ENCODE measurements at places on chromosomes 7 and 10.

DNA sequence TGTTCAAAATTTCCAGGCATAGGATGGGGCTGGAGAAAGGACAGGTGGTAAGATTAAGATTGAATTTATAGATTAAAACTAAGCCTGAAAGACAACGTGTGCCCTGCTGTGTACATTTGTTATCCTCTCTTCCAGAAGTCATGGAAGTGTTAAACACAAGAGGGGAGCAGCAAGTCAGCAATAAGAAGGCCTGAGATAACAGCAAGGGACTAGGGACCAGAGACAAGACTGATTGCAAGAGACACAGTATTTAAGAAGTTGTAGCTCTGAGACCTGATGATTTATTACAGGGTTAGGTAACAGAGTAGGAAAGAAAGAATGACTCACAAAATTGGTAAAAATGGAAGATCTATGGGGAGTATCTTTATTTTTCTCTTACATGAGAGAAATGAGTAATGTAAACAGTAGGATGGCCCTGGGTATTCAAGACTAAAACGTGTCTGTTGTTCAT is 55.7 kb upstream of the COL1A2 start:
- DNase-seq = no peak

GRCh38 chr7:21371360-21371759 is 56.5 kb upstream of the SP4 start:
- DNase-seq = no peak

DNA sequence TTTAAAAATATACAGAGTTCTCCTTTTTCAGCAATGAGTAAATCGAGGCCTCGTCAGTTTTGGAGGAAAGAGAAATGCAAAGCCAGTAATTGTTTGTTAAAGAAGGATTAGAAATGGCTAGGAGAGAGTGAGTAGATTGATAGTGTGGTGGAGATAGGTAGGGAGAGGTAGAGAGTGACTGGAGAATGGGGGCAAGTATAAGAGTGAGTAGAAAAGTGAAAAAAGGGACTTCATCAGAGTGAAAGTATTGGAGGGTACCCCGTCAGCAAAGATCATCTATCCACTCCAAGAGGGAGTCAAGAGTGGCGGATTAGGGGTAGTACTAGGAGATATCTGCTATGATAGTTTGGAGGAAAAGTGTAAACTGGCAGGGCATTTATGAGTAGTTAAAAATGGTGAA is 9.2 kb upstream of the ANKRD2 start:
- no peak for DNase-seq

DNA sequence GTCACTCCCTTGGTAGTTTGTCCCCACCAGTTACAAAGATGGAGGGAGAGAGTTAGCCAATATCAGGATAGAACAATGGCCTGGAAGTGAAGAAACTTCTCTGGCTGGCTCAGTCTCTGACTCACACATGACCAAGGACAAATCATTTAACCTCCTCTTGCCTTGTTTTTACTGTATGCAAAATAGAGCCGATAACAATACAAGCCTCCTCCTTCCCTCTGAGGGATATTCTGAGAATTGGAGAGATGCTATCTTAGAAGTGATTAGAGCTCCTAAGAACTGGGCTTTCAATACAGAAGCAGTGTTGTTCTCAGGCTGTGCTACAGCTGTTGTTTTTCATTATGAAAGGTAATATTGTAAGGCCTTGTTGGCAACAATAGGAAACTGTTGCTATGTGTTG is 87.7 kb upstream of the EGR2 start:
- no peak for DNase-seq

DNA sequence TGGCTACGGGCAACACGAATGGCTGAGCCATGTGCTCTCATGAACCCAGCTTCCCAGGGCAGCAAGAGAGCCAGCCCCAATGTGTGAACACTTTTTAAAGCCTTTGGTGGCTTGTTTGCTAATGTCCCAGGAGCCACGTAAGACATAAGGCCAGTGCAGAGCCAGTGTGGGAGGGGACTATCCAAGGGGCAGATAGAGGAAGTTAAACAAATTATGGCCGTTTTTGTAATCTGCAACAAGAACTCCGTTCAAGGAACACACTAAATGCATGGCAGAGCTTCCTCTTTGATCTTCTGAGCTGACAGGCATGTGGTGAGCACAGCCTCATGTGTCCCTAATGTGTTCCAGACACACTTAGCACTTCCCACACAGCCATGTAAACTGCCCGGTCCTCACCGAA is 133.3 kb downstream of the TEX36 start:
- DNase-seq = no peak

GRCh38 chr7:155371331-155371883 is 73.7 kb downstream of the INSIG1 start:
- DNase-seq = no peak

DNA sequence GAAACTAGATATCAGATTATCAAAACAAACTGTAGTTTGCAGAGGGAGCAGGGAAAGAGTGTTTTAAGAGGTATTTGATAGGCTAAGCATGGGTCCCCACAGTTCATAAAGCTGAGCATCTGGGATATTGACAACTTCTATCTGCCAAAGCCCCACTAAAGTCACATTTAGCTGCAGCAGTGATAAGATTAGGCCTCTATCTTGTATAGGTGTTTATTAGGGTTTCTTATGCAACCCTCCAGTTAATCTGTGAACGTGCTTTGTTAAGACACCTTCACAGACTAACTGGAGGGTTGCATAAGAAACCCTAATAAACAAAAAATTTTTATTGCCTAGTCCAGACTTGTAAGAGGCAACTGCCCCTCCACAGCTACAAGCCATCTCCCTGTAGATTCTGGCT is 78.0 kb downstream of the CYP51A1 start:
- DNase-seq = no peak

- no peak for DNase-seq
Measured at GRCh38 chr7:15560968-15561367, 847 bp downstream of the AGMO start.

- DNase-seq = no peak
Measured at GRCh38 chr10:104284846-104285245, 15.9 kb downstream of the GSTO2 start.

- DNase-seq = no peak
Measured at GRCh38 chr7:85285527-85285926, 98.7 kb upstream of the SEMA3D start.

- DNase-seq = no peak
Measured at GRCh38 chr10:6593241-6593671, 13.2 kb upstream of the PRKCQ start.

DNA sequence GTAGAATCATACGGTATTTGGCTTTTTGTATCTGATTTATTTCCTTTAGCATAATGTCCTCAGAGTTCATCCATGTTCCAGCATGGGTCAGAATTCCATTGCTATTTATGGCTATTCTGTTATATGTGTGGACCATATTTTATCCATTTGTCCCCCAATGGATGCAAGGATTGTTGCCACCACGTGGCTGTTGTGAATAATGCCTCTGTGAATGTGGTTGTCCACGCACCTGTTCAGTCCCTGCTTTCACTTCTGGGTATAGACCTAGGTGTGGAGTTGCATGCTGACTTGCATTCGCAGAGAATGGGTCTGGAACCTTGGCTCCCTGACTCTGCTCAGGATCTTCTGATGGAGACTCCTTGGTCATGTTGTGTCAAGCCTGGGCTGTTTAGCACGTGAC is 199.9 kb downstream of the CAMK1D start:
- no peak for DNase-seq

- no peak for DNase-seq
Measured at GRCh38 chr7:20535541-20535940, 79.9 kb upstream of the ABCB5 start.

DNA sequence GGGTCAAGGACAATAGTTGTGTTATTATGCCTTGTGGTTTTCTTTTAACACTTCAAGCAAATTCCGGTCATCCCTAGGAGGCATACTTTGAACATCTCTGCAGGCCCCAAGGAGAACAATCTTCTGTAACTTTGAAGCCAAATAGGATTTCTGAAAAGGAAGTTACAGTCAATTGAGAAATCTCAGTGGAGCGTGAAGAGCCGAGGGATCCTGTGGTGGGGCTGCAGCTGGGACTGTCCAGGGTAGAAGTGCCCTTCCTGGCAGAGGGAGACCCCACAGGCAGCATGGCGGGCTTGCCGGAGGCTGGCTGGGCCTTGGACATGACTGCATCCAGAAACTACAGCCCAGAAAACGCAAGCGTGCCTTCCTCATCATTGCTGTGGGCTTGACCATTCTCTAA is 179.7 kb downstream of the PTPN20 start:
- no peak for DNase-seq

DNA sequence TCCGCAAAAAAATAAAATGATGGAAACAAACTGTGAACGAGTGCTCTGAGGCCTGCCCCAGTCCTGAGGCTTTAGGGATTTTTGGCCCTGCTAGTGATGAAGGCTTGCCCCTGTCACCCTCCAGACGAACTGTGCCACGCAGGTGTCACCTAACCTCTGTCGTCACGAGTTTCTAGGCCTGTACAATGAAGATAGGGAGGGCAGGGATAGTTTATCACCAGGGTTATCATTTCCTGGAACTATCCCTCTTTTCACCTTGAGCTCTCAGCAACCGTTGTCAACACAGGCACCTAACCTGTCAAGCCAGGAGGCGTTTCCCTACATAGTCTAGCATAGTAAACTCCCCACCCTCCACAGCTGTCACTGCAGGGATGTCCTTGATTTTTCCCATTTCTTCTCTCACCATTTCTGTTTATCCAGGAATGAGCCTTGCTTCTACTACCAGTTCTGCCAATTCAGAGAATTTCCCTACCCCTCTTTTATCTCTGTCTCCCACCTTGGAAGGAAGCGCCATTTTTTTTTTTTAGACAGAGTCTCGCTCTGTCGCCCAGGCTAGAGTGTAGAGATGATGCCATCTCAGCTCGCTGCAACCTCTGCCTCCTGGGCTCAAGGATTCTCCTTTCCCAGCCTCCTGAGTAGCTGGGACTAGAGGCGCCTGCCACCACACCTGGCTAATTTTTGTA is 2.2 kb upstream of the ACHE start:
- DNase-seq = no peak

GRCh38 chr10:75672111-75672671 is 240.8 kb downstream of the LRMDA start:
- no peak for DNase-seq

- no peak for DNase-seq
Measured at GRCh38 chr7:78326189-78326588, 527.6 kb downstream of the PHTF2 start.

GRCh38 chr10:91046869-91047268 is 126.0 kb upstream of the ANKRD1 start:
- no peak for DNase-seq

DNA sequence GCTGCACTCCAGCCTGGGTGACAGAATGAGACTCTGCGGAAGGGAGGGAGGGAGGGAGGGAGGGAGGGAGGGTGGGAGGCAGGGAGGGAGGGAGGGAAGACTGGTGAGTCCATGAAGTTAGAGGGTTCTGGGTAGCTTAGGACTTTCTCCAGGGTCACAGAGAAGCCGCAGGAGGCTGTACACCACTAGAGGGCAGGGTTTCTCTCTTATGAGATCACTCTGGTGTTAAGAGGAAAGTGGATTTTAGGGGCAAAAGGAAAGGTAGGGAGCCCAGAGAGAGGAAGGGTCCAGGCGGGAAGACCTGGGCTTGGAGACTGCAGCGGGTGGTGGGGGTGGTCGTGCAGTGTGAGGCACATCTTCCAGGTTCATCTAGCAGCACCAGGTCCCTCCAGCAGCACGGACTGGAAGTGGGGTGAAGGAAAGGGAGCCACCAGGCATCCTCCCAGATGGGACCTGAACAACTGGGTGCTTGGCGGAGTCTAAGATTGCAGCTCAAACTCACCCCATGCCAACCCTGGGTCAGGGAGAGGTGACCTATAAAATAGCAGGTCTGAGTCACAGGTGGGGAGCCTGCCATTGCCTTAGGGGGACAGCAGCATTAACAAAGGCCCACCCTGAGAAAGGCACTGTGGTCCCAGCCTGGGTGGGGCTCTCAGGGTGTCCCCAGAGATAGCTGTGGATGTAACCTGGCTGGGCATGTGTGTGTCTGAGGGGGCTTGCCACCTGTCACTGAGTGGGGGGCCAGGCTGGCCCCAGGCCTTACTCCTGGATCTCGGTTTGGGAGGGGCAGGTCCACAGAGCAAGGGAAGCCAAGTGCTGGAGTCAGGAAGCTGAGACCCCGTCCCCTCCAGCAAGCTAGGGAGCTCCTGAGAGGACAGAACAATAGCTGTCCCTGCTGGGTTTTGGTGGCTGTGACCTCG is 48.5 kb upstream of the SLC29A3 start:
- peak; percentile 91 for DNase-seq

GRCh38 chr7:1004018-1004852 is 21.3 kb downstream of the CYP2W1 start:
- DNase-seq = no peak

- DNase-seq = no peak
Measured at GRCh38 chr7:119132436-119132835, 907.9 kb downstream of the ANKRD7 start.

GRCh38 chr10:62861507-62861906 is 45.3 kb upstream of the EGR2 start:
- DNase-seq = no peak

- no peak for DNase-seq
Measured at GRCh38 chr10:88082391-88082790, 219.0 kb downstream of the PTEN start.

DNA sequence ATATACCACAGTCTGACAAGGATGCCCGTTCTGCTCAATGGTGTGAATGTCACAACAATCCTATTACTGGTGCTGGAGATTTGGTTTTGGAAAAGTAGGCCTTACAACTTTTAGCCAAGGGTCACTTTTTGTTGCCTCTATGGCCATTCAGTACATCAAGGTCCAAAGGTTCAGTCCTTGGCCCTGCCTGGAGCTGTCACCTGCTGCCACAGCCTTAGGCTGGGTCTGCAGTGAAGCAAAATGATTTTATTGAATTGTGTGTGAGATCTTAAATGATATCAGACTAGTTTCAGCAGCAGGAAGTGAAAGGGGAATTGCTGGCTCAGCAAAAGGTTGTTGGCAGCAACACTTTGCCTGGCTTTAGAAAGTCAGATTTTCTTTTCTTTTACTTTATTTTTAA is 427.6 kb downstream of the THSD7A start:
- DNase-seq = no peak

- no peak for DNase-seq
Measured at GRCh38 chr10:130717083-130717482, 580.9 kb downstream of the GLRX3 start.

GRCh38 chr10:64537112-64537511 is 1015.9 kb downstream of the REEP3 start:
- DNase-seq = no peak

Measured in A549 (cell line).